ENCODE measurements at places on chromosomes 4 and X.
A peak's percentile ranks its signal among the peaks of the same experiment; 100 is the strongest.

GRCh38 chr4:64588507-64588906 is 179.3 kb upstream of the TECRL start:
- DNase-seq, result no peak

DNA sequence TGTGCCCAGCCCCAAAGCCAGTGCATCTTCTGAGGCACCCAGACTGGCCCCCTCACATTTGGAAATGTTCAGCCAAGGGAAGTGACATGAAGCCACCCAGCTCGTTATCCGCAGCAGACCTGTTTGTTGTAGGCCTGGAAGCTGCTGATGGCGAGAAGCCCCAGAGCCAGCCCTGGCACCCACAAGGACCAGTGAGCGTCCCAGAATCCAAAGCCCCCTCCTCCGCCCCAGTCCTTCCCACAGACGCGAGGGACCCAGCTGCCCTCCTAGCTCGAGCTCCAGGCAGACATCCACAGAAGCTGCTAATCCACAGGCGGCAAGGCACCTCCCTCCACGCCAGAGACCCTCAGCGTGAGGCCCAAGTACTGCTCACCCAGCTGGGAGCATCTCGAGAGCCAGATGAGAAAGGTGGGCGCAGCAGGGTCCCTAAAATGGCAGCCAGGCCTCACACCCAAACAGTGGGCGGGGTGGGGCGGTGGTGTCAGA is 7.4 kb downstream of the ABLIM2 start:
- DNase-seq, result no peak

GRCh38 chr4:19736968-19737756 is 514.5 kb upstream of the SLIT2 start:
- DNase-seq, result no peak

DNA sequence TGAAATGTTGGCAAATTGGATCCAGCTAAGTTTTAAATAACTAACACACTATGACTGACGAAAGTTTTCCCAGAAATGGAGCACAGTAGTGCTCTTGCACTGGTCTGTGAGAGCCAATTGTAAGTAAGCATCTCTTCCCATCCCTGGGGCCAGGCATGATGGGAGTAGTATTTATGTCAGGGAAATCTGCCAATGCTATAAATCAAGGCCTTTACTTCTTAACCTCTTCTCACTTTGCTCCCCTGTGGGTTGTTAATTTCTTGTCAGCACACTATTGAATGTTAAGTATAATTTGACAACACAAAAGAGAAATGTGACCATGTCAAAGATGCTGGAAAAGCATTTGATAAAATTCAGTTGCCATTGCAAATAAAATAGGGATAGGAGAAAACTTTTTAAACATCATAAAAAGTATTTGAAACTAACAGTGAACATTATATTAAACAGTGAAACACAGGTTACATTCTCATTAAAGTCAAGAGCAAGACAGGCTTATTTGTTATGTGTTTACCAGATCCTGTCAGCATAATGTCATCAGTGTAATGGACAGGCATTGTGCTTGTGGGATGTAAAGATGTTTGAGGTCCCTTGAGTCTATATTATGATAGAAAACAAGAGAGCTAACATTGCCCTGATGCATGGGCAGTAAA is 5.0 kb downstream of the F8A1 start:
- DNase-seq, result no peak

DNA sequence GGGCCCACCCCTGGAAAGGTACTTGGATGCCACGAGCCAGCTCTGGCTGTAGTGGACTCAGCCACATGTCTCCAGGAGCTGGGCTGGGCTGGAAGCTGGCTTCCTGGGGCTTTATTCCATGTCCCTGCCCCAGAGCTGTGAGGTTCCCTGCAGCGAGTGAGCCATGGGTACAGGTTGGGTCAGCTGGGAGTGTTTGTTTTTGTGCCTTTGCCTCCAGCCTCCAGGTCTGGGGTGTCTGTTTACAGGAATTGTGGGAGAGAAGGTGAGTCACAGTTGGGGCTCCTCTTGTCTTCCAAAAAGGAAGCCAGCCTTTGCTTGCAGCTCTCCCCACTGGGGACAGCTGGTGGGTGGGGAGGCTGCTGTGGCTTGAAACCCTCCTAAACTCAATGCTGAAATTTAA is 21.5 kb downstream of the SORCS2 start:
- DNase-seq, result no peak

- DNase-seq, result no peak
Measured at GRCh38 chr4:74640111-74640903, 154.0 kb downstream of the BTC start.

- peak; percentile 47 for DNase-seq
Measured at GRCh38 chrX:68511255-68511654, 12.4 kb downstream of the YIPF6 start.

GRCh38 chr4:38902695-38903094 is 35.1 kb downstream of the FAM114A1 start:
- peak; percentile 77 for DNase-seq

DNA sequence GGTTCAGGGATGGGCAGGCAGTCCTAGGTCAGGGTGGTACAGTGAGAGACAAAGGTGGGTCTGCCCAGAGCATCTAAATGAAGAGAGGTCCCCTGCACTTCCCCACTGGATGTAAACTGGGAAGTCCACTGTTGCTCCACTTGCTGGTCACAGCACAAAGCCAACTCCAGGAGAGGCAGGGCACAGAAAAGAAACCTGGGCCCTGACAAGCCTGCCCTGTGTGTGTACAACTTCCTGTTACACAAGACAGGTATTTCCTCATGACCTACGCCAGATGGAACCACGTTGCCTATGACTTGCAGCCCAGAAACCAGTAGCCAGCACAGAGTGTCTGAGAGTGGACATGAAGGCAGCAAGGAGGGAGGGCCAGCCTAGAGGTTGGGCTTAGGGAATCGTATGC is 161.8 kb downstream of the SH3KBP1 start:
- no peak for DNase-seq

DNA sequence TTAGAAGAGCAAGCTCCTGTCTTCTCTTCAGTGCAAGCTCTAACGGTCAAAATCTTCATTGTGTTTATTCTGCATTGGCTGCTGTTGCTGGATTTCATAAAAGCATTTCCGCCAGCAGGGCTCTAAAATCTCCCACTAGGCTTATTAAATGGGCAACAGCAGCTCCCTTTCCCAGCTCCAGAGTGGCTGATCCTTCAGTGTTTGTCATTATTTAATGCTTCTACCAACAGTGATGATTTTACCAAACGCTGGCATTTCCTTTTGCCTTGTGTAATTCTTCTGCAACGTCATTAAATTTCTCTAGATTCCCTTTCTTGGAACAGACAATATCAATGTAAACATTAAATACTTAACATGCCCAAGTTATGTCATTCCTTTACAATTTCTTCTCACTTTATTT is 20.1 kb downstream of the SLC7A11 start:
- no peak for DNase-seq

DNA sequence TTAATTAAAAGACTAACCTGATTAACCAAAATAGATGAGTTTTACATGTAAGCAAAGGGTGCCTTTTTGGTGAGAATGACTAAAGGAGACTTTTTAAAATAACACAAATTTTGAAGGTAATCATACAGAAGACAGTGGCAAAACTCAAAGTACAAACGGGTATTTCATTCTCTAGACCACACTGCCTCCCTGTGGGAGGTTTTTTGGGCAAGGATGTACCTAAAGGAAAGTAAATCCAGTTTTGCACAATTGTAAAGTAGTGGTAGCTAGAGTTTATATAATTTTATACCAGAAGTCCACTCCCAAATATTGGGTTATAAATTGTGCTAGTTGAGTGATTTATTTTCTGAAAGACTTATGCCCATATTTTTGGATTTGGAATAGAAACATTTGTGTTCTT is 201.0 kb downstream of the PAPSS1 start:
- peak; percentile 54 for DNase-seq

GRCh38 chr4:159725571-159725970 is 622.7 kb downstream of the RAPGEF2 start:
- DNase-seq, result no peak
